ENCODE measurements at places on chromosomes 13 and 19.
A peak's percentile ranks its signal among the peaks of the same experiment; 100 is the strongest.

- DNase-seq: no peak
Observed at GRCh38 chr13:110162866-110163658, 143.9 kb downstream of the COL4A1 start.

- no peak for DNase-seq
Observed at GRCh38 chr13:112252804-112253590, 123.2 kb upstream of the SPACA7 start.

DNA sequence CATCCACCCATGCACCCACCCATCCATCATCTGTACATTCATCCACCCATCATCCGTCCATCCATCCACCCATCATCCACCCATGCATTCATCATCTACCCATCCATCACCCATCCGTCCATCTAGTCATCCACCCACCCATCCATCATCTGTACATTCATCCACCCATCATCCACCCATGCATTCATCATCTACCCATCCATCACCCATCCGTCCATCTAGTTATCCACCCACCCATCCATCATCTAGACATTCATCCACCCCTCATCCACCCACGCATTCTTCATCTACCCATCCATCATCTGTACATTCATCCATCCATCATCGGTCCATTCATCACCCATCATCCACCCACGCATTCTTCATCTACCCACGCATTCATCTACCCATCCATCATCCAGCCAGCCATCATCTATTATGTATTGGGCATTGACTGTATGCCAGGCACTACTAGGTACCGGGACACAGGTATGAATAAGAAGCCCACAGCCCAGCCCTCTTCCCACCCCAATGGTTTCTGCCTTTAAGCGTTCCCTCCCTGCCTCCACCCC lies 16.7 kb upstream of the GALP start:
- no peak for DNase-seq

GRCh38 chr19:45975306-45976070 lies 1.8 kb upstream of the NOVA2 start:
- DNase-seq: no peak

DNA sequence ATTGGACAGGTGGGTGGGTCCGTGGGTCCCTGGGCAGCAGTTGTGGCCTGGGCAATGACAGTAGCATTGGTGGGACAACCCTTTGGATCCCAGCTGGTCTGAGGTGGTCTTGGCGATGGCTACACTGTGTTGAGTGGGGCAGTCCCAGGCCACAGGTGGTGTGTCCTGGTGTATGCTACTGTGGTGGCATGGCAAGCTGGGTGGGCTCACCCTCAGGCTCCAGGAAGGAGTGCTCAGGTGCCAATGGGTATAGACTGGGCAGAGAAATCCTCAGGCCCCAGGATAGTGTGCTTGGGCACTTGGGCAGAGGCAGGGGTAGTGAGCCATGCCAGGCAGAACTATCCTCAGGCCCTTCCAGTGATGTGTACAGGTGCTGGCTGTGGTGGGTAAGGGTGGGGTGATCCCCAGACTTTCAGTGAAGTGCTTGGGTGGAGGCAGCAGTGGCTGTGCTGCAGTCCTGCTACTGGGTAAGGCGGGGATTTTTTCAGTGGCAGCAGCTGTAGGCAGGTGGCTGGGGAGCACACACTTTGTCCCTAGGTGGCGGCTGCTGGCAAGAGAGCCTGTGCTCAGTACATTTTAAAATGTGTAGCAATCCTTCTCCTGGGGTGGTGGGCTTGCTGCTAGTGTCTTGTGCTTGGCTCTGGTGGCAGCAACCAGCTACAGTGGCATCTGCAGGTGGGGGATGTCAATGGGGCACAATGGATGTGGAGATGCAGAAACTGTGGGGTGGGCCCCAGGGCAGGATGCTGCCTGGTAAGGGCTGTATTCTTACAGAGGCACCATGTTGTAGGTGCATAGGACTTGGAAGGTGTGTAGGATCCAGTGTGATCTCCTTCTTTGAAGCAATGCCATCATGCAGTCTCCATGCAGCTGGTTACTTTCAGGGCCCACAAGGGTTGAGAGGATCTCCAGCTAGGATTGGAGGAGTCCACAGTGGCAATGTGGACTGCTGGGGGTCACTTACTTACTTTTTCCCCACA lies 64.9 kb downstream of the DNAJC3 start:
- no peak for DNase-seq

DNA sequence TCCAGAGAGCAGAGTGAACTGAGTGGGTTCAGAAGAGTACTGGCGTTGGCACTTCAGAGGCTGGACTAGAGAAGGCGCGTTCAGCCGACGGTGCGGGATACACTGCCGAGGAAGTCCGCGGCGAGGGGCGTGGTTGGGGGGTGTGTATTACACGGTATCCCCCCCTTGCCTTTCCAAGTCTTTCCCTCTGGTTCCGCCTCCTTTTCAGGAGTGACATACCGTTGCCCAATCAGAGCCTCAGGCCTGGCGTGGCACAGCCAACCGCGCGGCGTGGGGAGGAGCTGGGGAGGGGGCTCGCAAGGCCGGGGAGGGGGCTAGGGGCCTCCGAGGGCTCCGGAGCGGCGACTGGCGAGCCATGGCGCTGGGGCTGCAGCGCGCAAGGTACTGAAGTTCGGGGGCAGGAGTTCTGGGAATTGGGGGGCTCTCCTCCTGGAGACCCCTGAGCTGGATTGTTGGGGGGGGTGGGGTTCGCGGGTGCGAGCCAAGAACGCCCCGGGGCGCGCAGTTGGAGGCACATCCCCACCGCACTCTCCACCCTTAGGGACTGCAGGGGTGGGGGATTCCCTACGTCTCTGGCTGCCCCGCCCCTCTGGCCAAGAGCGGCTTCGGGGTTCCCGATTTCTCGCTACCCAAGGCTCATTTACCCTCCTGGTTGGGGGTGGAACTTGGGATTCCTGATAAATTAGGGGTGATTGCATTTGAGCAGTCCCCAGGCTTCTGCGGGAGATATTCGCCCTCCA lies at the start of gene HIF3A:
HIF3A (plus strand) TSS at position 321 of the 740 bp plus-strand sequence; CDS start at position 356, 35 bp downstream.
- peak; percentile 44 for DNase-seq

- no peak for DNase-seq
Observed at GRCh38 chr19:16342002-16342715, 17.5 kb downstream of the KLF2 start.

- no peak for DNase-seq
Observed at GRCh38 chr13:76683854-76684253, 202.4 kb downstream of the KCTD12 start.

GRCh38 chr19:33510462-33511194 lies 11.0 kb downstream of the PEPD start:
- no peak for DNase-seq

DNA sequence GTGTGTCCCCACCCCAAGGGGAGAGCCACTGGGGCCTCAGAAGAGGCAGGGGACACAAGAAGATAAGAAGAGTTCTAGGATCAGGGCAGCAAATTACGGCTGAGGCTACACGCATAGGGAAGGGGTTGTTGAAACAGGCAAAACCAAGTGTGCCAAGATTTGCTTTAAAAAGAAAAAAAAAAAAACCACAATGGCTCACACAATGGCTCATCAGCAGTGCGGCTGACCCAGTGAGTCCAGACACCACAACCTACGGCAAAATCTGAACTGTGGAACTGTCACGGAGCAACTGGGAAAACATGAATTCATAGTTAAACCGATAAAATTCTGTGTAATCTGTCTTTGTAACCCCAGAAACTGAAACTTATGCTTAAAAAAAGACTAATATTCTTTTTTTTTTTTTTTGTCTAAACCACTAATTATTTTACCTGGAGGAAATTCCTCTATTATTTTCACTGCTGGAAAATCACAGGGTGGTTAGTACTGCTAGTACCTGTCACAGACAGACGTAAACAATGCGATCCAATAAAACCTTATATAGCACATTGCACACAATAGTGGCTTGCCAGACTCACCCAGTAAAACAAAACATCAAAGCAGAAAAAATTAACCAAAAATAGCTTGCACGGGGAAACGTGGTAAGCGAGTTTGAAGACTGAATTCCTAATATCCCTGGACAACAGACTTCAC lies 325.4 kb upstream of the TSHZ3 start:
- no peak for DNase-seq

- no peak for DNase-seq
Observed at GRCh38 chr13:36231236-36231635, 16.9 kb upstream of the SOHLH2 start.

- peak; percentile 23 for DNase-seq
Observed at GRCh38 chr13:107650081-107650701, 565.1 kb downstream of the LIG4 start.

DNA sequence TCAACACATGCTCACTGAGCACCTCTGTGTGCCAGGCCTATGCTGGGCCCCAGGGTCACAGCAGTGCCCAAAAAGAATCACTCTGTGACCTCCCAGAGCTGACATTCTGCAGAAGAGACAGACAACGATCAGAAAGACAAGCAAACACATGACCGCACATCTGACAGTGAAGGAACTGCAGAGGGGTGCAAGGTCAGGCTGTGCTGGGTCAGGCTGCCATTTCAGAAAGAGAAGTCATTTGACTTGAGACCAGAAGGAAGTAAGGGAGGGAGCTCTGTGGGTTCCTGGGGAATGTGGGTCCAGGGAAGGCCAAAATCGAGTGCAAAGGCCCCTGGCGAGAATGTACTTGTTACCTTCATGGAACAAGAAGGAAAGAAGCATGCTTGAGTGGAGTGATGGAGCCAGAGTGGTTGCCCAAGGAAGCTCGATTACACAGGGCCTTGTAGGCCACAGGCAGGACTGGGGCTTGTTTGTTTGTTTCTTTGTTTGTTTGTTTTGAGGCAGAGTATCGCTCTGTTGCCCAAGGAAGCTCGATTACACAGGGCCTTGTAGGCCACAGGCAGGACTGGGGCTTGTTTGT lies 11.4 kb upstream of the CD22 start:
- no peak for DNase-seq

- DNase-seq: no peak
Observed at GRCh38 chr13:68369739-68370138, 1139.6 kb upstream of the PCDH9 start.

DNA sequence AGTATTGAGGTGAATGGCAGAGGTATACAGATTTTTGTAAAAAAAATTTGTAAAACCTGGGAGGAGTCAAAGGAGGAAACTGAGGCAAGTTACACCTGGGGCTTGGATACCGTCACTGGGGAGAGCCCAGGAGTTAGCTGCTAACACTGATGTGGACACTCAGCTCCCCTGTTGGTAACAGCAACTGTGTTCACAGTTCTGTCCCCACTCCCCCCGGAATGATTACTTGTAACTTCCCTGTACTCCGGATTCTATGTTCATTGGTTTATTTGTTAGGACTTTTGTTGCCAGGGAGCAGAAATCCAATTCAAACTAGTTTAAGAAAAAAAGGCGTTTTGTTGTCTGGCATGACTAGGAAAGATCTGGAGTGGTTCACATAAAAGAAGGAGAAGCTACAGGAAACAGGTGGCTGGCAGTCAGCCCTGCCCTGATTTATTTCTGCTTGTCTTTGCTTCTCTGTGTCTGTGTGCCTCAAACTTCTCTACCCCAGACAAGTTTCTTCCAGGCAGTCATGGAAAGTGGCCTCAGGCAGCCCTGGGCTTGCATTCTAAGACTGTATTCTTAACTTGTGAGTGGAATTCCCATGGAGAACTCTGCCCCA lies 2.3 kb upstream of the GPR12 start:
- DNase-seq: no peak

GRCh38 chr13:59047546-59047945 lies 1116.2 kb downstream of the DIAPH3 start:
- no peak for DNase-seq

DNA sequence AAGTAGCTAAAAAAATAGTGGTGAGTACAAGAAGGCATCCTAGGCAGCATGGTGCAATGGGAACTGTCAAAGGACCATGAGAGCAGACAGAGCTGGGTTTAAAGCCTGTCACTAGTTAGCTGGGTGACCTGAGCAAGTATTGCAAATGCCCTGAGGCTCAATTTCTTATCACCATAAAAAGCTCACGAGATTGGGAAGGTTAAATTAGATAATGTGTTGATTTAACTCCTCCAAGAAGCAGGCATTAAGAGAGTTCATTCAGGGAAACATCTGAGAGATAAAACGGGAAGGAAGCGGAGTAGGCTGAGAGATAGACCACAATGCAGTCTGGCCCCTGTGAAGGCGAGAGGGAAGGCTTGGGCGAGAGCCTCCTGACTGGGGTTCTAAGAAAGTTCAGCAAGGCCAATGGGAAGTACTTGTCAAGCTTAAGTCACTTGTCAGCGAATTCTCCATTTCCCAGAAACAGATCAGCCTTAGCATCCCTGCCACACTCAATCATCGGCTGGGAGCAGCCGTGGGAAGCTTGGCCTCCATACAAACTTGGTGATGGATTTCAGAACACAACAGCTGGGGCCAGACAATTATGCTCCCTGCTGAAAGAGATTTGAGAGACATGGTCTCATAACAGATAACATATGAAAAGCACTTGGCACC lies 105.5 kb downstream of the POU4F1 start:
- no peak for DNase-seq

DNA sequence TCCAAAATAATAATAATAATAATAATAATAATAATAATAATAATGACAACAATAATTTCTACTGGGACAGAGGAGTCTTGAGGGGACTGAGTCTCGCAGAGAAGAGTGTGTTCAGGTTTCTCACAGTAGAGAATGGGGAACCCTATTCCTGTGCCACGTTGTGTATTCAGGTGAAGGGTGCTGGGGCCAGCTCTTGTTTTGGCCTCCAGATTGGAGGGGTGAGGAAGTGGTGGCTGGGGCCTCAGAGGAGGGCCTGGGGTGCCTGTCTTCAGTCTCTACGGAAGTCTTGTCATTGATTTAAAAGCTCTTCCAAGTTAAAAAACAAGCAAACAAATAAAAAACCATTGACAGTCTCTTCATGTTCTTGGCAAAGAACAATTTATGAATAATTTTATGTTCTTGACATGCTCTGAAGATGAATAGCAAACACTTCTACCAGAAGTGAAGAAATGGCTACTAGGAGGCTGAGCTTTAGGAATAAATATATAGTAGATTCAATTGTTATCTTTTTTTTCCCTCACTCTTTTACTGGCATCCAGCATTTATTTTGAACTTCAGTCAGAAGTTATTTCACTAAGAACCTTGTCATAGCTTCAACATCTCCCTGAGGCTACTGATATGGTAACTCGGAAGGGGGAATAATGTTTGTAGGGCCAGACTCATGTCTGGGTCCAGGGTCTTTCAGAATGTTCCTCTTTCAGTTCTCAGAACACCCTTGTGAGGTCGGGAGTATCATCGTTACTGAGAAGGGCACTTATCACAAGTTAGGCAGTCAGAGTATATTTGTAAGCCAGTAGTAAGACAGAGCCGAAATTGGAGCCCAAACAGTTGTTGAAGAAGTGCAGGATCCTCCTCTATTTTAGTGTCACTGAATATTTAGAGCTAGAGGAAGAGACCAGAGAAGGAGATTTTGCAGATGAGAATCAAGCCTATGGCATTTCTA lies 13.1 kb downstream of the LRCH1 start:
- no peak for DNase-seq

DNA sequence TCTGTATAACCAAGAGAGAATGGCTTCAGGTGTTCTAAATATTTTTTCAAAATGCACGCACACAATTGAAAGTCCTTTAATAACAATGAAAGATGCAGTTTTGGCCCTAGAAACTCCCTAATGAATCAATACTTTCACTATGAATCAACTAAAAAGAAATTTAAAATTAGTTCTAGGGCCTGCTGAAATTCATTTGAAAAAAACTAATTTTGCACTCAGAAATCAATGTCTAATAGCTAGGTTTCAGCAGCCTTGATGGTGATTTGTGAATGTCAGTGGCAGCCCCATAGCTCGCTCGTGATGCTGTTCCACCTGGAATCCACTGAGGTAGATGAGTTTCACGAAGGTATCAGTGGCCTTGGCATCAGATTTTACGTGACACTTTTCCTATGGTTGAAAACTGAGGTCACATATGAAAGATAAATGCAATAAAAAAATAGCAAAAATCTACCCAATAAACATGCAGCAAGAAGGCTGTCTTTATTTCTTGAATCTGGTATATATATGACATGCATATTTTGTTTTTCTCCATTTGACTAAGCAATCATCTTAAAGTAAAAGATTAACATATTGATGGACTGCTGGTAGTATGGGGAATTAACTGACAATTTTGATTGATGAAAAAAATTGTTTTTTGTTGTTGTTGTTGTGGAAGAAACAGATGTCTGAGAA lies 141.0 kb downstream of the AKAP11 start:
- DNase-seq: no peak

Data from C1 segment of cervical spinal cord (tissue), 14 donors.